ENCODE measurements at places on chromosomes 13 and 19.
A peak's percentile ranks its signal among the peaks of the same experiment; 100 is the strongest.

DNA sequence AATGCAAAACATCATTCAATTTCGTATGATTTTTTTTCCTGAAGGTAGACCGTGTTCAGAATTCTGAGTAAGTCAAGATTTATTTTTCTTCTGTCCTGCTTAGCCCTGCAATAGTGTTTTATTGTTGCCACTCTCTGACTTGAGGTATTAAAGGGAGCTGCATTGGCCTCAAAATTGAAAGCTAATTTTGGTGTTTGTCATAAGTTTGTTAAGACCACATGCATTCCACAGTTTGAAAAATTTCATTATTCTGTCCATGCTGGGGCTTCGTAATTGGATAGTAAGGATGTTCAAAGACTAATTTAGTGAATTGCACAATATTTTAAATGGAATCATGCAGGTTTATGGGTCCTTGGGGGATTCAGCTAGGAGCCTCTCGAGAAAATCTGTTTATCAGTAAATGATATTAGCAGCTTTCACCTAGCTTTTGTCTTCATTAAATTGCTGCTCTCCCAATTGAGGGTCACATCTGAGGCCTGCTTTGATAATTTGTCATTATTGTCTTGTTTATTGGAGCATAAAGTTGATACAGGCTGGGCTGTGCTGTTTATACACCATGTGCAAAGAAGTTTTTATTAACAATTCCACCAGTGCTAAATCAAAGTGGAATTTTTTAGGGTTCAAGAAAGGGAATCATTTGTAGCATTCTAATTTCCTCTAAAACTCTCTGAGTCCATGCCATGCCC lies 339.8 kb upstream of the OBI1 start:
- DNase-seq, result no peak

GRCh38 chr13:110600261-110600819 lies 15.0 kb upstream of the NAXD start:
- DNase-seq, result no peak

DNA sequence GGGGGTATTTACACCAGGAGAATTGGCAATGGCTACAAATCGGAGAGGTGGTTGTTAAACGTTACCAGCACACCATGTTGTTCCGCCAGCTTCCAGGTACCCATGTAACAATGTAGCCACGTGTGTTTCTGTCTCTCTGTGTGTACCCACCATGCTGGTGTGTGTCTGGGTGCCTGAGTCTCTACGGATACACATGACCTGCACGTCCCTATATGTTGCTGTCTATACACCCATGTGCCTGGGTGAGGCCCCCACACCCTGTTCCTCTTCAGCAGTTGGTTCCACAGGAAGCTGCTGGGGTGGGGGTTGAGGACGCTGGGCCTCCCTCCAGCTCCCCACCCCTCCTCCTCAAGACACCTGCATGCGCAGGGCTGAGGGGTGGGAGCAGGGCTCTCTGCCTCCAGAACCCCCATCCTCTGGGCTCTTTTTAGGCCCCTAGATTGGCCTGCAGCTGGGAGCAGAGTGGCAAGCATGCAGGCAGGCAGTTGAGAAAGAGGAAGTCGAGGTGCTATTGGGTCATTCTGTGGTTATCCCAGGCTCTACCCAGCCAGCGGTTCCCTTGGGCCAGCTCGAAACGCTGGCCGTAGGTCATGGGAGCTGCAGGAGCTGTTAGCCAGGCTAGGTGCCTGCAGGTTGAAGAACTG lies at the start of gene ARHGEF18:
TSS of gene ARHGEF18 (plus strand) at position 351 of the 644 bp plus-strand sequence. CDS start 13,954 bp downstream, outside the sequence.
- no peak for DNase-seq

DNA sequence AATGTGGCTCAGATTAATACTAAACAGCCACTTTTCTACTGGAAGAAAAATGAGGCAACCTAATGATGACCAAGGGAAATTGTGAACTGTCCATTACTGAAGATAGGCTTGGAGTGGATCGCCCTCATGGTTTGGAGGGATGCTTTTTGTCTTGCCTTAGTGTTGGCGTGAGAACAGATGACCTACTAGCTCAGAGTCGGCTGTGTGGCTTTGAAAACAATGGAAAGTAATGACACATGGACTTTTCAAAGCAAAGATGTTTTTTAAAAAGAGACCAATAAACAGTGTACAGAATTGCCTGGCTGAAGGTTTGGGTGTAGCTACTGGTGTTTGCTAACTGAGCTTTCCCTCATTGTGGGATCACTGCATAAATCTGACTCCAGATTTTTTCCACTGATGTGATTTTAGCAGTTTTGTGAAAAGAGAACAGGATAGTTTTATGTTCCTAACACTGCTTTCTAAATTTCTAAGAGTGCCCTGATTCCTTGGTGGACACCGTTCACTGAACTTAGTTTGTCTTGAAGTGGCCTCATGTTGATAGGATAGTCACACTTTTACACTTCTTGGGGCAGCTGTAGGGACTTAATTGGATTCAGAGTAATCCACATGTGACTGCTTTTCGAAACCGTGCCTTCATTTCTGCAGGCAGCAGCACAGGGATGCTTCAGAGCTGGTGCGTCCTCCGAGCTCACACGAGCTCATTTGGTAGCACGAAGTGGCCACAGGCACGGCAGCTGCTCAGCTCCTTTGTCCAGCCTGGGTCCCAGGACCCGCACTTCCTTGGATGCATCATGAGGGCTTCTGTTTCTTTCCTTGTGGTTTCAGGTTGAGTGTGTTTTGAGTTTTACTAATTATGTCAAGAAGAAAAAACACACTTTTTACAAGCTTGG lies 4.3 kb downstream of the CEBPG start:
- no peak for DNase-seq

DNA sequence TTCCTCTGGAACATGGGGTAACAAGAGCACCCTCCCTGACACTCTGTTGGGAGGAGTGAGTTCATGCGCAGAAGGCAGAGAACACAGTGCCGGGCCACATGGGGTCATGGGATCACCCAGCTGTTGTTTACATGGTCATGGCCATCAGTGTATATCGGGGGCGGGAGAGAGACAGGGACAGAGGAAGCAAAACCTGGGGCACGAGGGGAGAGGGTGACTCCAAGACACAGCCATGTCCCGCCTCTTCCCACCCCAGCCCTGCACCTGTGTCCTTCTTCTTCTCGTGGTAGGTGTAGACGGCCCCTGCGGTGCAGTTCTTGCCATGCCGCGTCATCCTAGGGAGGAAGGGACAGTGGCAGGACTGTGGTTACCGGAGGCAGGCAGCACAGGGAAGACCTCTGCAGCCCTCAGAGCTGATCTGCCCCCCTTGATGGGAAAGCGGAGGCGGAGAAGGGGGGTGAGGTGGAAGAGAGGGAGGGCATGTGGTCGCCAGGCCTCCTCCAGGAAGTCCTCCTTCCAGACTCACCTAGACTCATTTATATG lies 19.9 kb downstream of the NOSIP start:
- DNase-seq, result peak; percentile 78

DNA sequence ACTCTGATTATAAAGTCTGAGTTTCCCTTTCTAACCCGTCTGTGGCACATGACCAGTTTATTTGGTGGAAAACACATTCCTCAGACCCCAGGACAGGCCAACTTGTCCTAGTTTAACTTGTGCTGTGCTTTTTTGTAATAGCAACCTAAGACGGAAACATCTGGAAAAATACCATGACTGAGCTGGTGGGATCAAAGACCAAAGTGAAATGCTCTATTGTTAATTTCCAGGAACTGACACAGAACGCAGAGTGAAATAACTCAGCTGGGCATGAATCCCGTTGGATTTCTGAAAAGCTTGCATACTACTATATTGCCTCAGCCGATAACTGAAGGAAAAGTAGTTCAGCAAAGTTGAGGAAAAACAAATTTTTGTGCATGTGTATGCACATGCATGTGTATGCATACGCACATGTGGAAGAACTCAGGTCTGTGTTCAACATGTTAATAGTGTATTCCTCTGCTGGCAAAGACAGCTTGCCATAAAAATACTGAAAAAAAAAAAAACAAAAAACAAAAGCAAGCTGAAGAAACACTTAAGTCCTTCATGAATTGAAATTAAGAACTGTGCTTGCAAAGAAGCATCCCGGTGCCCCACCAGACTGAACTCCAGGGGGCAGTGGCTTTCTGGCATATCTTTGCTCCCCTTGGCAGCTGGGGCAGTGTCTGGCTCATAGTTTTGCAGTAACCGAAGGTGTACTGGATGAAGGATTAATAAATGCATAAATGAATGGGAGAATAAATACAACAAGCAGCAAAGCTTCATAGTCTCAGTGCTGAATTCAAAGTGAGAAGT lies 187.8 kb downstream of the LHFPL6 start:
- DNase-seq, result peak; percentile 70

DNA sequence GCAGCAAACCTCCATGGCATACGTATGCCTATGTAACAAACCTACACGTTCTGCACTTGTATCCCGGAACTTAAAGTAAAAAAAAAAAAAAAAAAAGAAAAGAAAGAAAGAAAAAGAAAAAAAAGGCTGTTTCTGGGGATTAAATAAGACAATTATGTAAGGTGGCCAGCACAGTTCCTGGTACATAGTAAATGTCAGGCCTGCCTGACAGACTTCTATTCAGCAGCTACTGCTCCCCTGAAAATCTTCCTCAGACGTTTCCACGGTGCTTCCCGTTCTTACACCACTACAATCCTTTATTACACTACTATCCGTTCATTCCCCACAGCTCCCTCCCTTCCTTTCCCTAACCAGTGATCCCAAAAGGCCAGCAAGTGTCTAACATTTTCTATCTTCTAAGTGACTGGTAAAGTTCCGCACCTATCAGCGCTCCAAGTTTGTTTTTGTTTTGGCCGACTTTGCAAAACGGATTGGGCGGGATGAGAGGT lies 636 bp upstream of the RB1 start:
- no peak for DNase-seq

DNA sequence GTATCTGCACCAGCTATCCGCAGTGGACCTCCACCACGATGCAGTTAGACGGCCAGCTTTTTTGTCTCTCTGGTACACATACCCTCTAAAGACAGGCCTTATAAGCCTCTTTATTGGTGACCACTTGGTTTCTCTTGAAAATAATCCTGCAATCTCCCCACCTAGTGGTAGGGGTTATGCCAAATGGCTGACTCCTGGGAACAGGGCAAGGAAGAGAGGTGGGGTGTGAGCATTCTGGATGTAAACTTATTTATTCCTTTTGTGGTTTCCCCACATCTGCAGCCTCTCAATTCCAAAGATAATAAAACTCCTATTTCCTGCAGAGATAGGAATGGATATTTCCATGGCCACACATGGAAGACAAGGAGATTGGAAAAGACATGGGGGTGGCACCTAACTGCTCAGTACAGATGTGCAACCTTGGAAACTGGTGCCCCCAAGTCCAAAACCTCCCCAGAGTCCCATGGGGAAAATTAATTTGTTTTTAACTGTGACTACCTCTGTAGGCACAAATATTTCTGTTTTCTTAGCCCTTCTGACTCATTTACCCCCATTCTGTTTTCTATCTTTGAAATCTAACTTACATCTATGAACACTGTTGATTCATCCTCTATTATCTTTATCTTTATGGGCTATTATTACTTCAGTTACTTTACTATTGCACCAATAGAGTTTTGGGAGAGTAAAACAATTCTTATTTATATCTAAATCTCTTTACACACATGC lies 112.7 kb upstream of the TSHZ3 start:
- no peak for DNase-seq

- DNase-seq, result no peak
Measured at GRCh38 chr13:35954207-35954560, 177.0 kb downstream of the DCLK1 start.

DNA sequence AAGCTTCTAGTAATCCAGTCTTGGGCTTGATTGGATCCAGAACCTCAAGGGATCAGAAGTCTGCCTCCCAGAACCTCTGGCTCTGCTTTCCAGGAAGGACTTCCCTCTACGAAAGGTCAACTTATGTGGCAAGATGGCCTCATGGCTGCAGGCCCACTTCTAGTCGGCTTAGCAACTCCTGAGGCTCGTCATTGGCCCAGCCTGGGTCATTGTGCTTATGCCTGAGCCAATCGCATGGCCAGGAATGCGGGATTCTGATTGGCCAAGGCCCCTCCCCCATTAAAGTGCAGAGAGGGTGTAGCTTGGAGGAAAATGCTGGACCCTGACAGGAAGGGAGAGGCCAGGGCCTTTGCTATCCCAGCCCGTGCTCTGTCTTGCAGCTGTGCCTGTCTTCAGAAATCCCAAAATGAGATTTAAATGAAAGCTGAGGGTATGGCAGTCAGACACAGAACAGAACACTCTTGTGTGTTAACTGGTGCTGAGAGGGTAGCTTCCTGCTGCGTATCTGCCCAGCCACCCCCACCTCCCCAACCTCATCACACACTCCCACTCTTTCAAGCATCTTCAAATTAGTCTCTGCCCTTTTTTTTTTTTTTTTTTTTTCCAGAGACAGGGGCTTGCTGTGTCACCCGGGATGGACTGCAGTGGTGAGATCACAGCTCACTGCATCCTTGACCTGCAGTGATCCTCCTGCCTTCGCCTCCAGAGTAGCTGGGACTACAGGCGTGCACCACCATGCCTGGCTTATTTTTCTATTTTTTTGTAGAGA lies 5.5 kb upstream of the CCNE1 start:
- peak; percentile 45 for DNase-seq

GRCh38 chr19:40165362-40165937 lies 25.8 kb upstream of the MAP3K10 start:
- DNase-seq, result peak; percentile 42

GRCh38 chr13:42996584-42996983 lies 4.5 kb upstream of the EPSTI1 start:
- no peak for DNase-seq
